Type B pancreatic cell (in vitro differentiated cells): ENCODE measurements at places on chromosomes 11 and 22. TPM values are rescaled to one million over a fixed set of nuclear protein-coding genes. Genes with fewer than 3 reads are reported as not detected.

MOGAT2 gene
- 1.2 and 2.2 TPM in 2 replicates for total RNA-seq

MISFA gene
- 4.9 and 7.0 TPM in 2 replicates for total RNA-seq

OR4C5 gene
- total RNA-seq, result not detected in 2 replicates

TEAD1 gene
- 91.8 and 99.3 TPM in 2 replicates for total RNA-seq

OTOG gene
- 0.21 and 1.5 TPM in 2 replicates for total RNA-seq

SCGB1D2 gene
- total RNA-seq, result not detected in 2 replicates

TNRC6B gene
- 48.3 and 50.7 TPM in 2 replicates for total RNA-seq

MS4A15 gene
- 0.27 TPM in 1 of 2 replicates, not detected in the other for total RNA-seq

NCF4 gene
- 0.59 TPM in 1 of 2 replicates, not detected in the other for total RNA-seq

FOLR1 gene
- 2.7 and 6.7 TPM in 2 replicates for total RNA-seq

TREH gene
- total RNA-seq, result 0.33 and 0.41 TPM in 2 replicates

JRKL gene
- total RNA-seq, result 11.5 and 13.9 TPM in 2 replicates

OR5B21 gene
- total RNA-seq, result not detected in 2 replicates

LDHAL6A gene
- not detected in 2 replicates for total RNA-seq

MS4A4A gene
- total RNA-seq, result not detected in 2 replicates

OR52H1 gene
- not detected in 2 replicates for total RNA-seq

WNT11 gene
- 18.2 and 25.9 TPM in 2 replicates for total RNA-seq

YAP1 gene
- 183 and 199 TPM in 2 replicates for total RNA-seq

ACR gene
- total RNA-seq, result 0.19 and 0.22 TPM in 2 replicates
